Right atrium auricular region (tissue), 2 donors: ENCODE measurements at places on chromosomes 11 and 22. TPM values are rescaled to one million over a fixed set of nuclear protein-coding genes. Genes with fewer than 3 reads are reported as not detected.

The MPZL3 gene
- 2.0 TPM for total RNA-seq

The BDNF gene
- total RNA-seq = not detected

The RRAS2 gene
- 65.2 TPM for total RNA-seq

The TRIM6 gene
- 1.3 TPM for total RNA-seq

The OR10A2 gene
- not detected for total RNA-seq

The SUSD2 gene
- total RNA-seq = 4.9 TPM

The BACE1-AS gene
- total RNA-seq = 9.0 TPM

The CRYBB3 gene
- not detected for total RNA-seq

The ALDH3B1 gene
- total RNA-seq = 21.6 TPM

The C11orf52 gene
- total RNA-seq = 1.5 TPM

The RFPL1 gene
- not detected for total RNA-seq

The IGHMBP2 gene
- total RNA-seq = 8.8 TPM

The DERL3 gene
- total RNA-seq = 10.6 TPM

The AIFM3 gene
- total RNA-seq = 1.0 TPM

The TNNI2 gene
- total RNA-seq = not detected

The OR8K1 gene
- total RNA-seq = not detected

The RTN4RL2 gene
- 0.94 TPM for total RNA-seq

The CHKB gene
- total RNA-seq = 25.1 TPM

The NRGN gene
- 2.8 TPM for total RNA-seq

The OPCML gene
- total RNA-seq = not detected

The GATD1 gene
- 29.8 TPM for total RNA-seq

The MS4A13 gene
- total RNA-seq = not detected

The TBX10 gene
- total RNA-seq = not detected

The PRG3 gene
- total RNA-seq = not detected

The MAPK8IP2 gene
- 0.26 TPM for total RNA-seq

The CRYBA4 gene
- not detected for total RNA-seq

The KBTBD3 gene
- total RNA-seq = 3.3 TPM

The NAV2 gene
- total RNA-seq = 19.2 TPM

The GRIA4 gene
- total RNA-seq = not detected

The GLYATL1 gene
- total RNA-seq = not detected

The TMPRSS5 gene
- 0.16 TPM for total RNA-seq

The CARD16 gene
- total RNA-seq = 5.8 TPM
